ENCODE measurements at places on chromosomes 13 and 19.

GRCh38 chr13:32045982-32046785 is 14.6 kb downstream of the FRY start:
- H3K27me3 ChIP-seq: no peaks in the 10 kb centered on the region
- H3K4me3 ChIP-seq: no peak overlapping the region
- no peaks in the 10 kb centered on the region for H3K36me3 ChIP-seq
- peak overlapping the region; percentile 33 for H3K27ac ChIP-seq
- DNase-seq: no peak
- peaks cover 37% of the 10 kb centered on the region for H3K4me1 ChIP-seq

GRCh38 chr13:20491926-20492435 is 33.7 kb downstream of the CRYL1 start:
- H3K27me3 ChIP-seq: no peaks in the 10 kb centered on the region
- H3K36me3 ChIP-seq: peaks cover 15% of the 10 kb centered on the region
- H3K4me3 ChIP-seq: no peak overlapping the region
- no peaks in the 10 kb centered on the region for H3K4me1 ChIP-seq
- no peak for DNase-seq
- no peak overlapping the region for H3K27ac ChIP-seq

DNA sequence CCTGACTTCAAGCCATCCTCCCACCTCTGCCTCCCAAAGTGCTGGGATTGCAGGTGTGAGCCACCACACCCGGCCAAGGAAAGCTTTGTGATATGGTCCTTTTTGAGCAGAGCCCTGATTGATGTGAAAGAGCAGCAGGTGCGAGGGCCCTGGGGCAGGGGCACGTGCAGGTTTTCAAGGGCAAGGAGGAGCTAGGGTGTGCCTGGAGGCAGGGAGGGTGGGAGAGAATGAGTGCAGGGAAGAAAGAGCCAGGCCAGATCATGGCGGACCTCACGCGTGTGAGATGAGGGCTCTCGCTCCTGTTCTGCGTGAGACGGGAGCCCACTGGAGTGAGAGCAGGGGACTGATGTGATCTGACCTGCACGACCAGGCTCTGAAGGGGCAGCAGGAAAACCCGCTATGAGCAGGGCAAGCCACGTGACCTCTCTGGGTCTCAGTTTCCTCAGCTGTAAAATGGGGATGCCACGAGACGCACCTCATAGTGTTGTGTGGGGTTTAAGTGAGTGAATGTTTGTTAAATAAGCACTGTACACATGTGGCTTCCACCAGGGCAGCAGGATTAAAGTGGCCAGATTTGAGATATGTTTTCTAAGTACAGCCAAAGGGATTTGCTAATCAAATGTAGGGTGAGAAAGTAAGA is 25.8 kb downstream of the FAAP24 start:
- H3K4me1 ChIP-seq: no peaks in the 10 kb centered on the region
- no peaks in the 10 kb centered on the region for H3K36me3 ChIP-seq
- no peaks in the 10 kb centered on the region for H3K27me3 ChIP-seq

- H3K4me3 ChIP-seq: no peak overlapping the region
- H3K36me3 ChIP-seq: no peaks in the 10 kb centered on the region
- DNase-seq: no peak
- no peak overlapping the region for H3K27ac ChIP-seq
- H3K4me1 ChIP-seq: peaks cover 24% of the 10 kb centered on the region
Observed at GRCh38 chr13:111175372-111175771, 60.3 kb downstream of the ARHGEF7 start.

GRCh38 chr19:43913383-43913782 is 21.7 kb downstream of the ZNF45 start:
- H3K4me3 ChIP-seq: no peak overlapping the region
- no peaks in the 10 kb centered on the region for H3K27me3 ChIP-seq
- H3K4me1 ChIP-seq: no peaks in the 10 kb centered on the region

DNA sequence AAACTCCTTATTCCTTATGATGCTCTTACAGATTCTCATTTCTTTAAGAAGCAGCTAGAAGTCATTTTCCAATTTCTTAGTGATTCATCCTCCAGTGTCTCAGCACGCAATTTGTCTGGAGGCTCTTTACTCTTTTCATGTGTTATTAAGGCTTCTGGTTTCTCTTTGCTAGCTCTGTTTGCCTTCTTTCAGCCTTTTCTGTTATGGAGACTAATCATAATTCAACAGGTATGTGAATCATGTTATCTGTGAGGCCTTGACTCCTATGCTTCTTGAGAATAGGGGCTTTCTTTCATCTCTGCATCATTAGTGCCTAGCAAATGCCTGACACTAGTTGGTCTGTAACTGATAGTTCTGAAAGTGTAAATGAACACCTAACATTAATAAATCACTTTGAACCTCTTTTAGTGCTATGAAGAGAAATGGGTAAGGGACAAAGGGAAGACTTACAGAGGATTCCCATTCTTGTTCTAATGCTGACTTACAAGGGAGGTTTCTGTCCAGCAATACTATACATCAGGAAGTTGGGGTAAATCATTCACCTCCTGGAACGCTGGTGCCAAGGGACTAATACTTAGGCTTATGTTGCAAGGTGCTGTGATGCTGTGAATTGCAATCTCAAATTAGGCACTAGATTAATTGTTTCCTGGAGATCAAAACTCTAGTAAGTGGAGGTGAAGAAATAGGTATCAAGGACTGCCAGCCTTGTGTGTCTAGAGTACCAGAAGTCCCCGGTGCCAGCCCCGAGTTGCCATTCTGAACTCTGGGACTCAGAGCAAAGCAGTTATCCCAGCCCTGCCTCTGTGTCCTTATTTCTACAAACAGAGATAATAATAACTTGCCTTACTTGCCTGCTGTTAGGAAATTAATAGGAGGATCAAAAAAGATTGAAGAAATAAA is 265.6 kb downstream of the DCLK1 start:
- peaks cover 8% of the 10 kb centered on the region for H3K4me1 ChIP-seq
- no peak for DNase-seq
- H3K27me3 ChIP-seq: no peaks in the 10 kb centered on the region
- no peak overlapping the region for H3K4me3 ChIP-seq
- H3K36me3 ChIP-seq: no peaks in the 10 kb centered on the region
- H3K27ac ChIP-seq: no peak overlapping the region

- no peak overlapping the region for H3K27ac ChIP-seq
- H3K36me3 ChIP-seq: no peaks in the 10 kb centered on the region
- DNase-seq: no peak
- H3K4me1 ChIP-seq: peaks cover 13% of the 10 kb centered on the region
- no peaks in the 10 kb centered on the region for H3K27me3 ChIP-seq
Observed at GRCh38 chr19:4913996-4914735, 4.9 kb downstream of the UHRF1 start.

- H3K27me3 ChIP-seq: no peaks in the 10 kb centered on the region
- no peak for DNase-seq
- H3K27ac ChIP-seq: no peak overlapping the region
- no peak overlapping the region for H3K4me3 ChIP-seq
Observed at GRCh38 chr13:51033421-51034185, 77.5 kb downstream of the C13orf42 start.

DNA sequence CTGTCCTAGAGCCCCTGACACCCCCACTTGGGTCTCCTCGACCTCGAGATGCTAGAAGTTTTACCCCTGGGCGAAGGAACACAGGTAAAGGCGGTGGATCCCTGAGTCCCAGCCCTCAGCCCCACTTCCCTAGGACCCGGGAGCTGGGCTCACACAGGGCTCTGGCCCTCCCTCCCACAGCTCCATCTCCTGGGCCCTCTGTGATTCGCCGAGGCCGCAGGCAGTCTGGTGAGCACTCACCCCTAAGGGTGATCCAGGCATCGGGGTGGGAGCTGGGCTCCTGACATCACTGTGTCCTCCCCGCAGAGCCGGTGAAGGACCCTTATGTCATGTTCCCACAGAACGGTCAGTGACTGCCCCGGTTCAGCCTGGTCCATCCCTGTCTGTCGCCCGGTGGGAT is 8.3 kb downstream of the PLEKHG2 start:
- H3K4me1 ChIP-seq: no peaks in the 10 kb centered on the region
- H3K27ac ChIP-seq: no peak overlapping the region
- H3K27me3 ChIP-seq: no peaks in the 10 kb centered on the region
- peaks cover 90% of the 10 kb centered on the region for H3K36me3 ChIP-seq
- no peak for DNase-seq

- H3K4me3 ChIP-seq: no peak overlapping the region
- H3K4me1 ChIP-seq: no peaks in the 10 kb centered on the region
- H3K27me3 ChIP-seq: no peaks in the 10 kb centered on the region
- no peak for DNase-seq
- no peak overlapping the region for H3K27ac ChIP-seq
- H3K36me3 ChIP-seq: no peaks in the 10 kb centered on the region
Observed at GRCh38 chr13:34241332-34241731, 423.4 kb downstream of the RFC3 start.

GRCh38 chr13:79496188-79496587 is 15.2 kb downstream of the NDFIP2 start:
- H3K4me1 ChIP-seq: no peaks in the 10 kb centered on the region
- no peak overlapping the region for H3K4me3 ChIP-seq
- no peaks in the 10 kb centered on the region for H3K27me3 ChIP-seq
- H3K27ac ChIP-seq: no peak overlapping the region

GRCh38 chr13:33999811-34000605 is 182.1 kb downstream of the RFC3 start:
- no peak for DNase-seq
- no peaks in the 10 kb centered on the region for H3K4me1 ChIP-seq
- H3K36me3 ChIP-seq: no peaks in the 10 kb centered on the region
- no peaks in the 10 kb centered on the region for H3K27me3 ChIP-seq
- H3K4me3 ChIP-seq: no peak overlapping the region

DNA sequence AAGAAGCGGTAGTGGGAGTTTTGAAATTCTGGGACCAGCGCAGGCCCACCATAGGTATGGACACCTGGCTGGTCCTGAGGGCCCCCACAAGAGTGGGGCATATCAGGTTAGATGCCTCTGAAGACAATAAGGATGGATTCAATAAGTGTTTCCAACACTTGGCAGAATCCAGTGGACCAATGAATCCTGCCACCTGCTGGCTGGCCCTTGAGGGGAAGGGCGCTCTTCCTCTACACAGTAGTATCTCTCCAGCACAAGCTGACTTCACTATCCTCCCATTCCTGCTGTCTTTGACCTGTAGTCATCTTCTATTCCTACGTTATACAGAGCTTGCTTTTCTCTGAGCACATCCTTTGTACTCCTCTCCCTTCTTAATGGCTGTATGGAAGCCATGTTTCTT is 199.7 kb upstream of the TSHZ3 start:
- H3K4me3 ChIP-seq: no peak overlapping the region
- DNase-seq: no peak
- no peaks in the 10 kb centered on the region for H3K27me3 ChIP-seq

DNA sequence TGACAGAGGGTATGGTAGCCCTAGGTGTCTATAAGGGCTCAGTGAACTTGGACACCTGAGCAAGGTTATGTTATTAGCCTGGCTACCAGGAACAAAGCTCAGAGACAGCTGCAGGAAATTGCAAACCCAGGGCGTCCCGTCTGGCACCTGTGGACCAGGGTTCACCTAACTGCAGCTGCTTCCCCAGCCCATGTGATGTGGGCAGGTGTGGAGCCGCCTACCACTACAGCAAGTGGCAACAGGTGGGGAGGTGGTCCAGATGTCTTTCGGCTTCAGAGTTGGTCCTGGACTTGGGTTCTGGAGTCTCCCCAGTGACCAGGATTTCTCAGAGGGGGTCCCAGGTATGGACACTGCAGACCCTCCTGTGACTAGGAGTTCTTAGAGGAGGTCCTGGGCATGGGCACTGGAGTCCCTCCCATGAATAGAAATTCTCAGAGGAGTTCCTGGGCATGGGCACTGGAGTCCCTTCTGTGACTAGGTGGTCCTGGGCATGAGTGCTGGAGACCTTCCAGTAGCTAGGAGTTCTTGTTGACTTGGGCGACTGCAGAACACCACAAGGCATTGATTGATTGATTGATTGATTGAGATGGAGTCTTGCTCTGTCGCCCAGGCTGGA is 25.2 kb downstream of the ACTL9 start:
- no peak for DNase-seq
- no peaks in the 10 kb centered on the region for H3K36me3 ChIP-seq
- H3K27ac ChIP-seq: no peak overlapping the region
- no peaks in the 10 kb centered on the region for H3K4me1 ChIP-seq

GRCh38 chr13:61685682-61686012 is 270.0 kb upstream of the PCDH20 start:
- no peak overlapping the region for H3K27ac ChIP-seq
- no peaks in the 10 kb centered on the region for H3K4me1 ChIP-seq
- no peaks in the 10 kb centered on the region for H3K36me3 ChIP-seq
- H3K27me3 ChIP-seq: no peaks in the 10 kb centered on the region
- no peak overlapping the region for H3K4me3 ChIP-seq

DNA sequence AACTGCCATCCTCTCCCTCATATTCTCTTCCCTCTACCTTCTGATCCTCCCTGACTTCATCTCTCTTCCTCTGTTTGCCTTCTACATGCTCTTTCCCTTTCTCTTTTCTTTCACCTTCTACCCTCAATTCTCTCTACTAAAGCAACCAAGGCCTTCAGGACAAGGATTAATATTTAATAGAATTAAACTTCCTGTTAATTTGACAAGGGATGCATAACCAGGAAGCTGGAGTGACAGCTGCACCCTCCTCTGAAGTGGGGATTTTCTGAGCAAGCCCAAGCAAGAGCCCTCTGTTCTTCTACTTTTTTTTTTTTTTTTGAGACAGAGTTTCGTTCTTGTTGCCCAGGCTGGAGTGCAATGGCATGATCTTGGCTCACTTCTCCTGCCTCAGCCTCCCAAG is 63.4 kb upstream of the MED4 start:
- no peak overlapping the region for H3K27ac ChIP-seq
- H3K4me1 ChIP-seq: no peaks in the 10 kb centered on the region
- H3K4me3 ChIP-seq: no peak overlapping the region
- no peak for DNase-seq

GRCh38 chr19:33465834-33466233 is 55.8 kb downstream of the PEPD start:
- H3K4me1 ChIP-seq: no peaks in the 10 kb centered on the region
- H3K27me3 ChIP-seq: no peaks in the 10 kb centered on the region
- DNase-seq: no peak
- peaks cover 9% of the 10 kb centered on the region for H3K36me3 ChIP-seq

- peaks cover 68% of the 10 kb centered on the region for H3K4me1 ChIP-seq
- no peaks in the 10 kb centered on the region for H3K27me3 ChIP-seq
- no peak overlapping the region for H3K4me3 ChIP-seq
- H3K36me3 ChIP-seq: peaks cover 34% of the 10 kb centered on the region
Observed at GRCh38 chr19:38714354-38714778, 29.9 kb downstream of the CAPN12 start.

DNA sequence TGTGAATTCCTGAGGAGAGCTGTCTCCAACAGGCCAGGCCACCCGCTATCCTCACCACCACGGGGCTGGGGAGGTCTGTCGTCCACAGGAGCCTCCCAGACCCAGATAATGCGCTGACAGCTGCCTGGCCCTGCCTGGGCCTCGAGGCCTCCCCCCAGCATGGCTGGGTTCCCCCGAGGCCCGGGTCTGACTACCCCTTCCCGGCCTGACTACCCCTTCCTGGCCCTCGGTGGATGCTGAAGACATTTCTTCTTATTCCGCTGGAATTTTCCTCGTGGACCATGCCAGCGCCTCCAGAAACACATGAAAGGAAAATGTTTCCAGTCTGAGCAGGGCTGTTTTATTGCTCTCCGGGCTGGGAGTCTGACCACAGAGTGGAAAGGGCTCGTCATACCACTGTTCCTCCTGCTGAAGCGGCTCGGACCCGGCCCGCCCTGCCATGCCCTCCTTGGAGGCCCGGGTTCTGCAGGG is 16.8 kb upstream of the COMP start:
- peaks cover 4% of the 10 kb centered on the region for H3K27me3 ChIP-seq
- H3K4me3 ChIP-seq: no peak overlapping the region
- no peak for DNase-seq
- no peaks in the 10 kb centered on the region for H3K4me1 ChIP-seq
- peak overlapping the region; percentile 57 for H3K27ac ChIP-seq
- H3K36me3 ChIP-seq: no peaks in the 10 kb centered on the region

Measured in heart left ventricle (tissue), 16 donors.